Activated CD8-positive, alpha-beta memory T cell treated with anti-CD3 and anti-CD28 coated beads for 1 hour (primary cell): ENCODE measurements at places on chromosomes 12 and 14.

- DNase-seq, result no peak
Observed at GRCh38 chr12:102948941-102949352, 8.5 kb upstream of the ASCL1 start.

GRCh38 chr12:80966001-80966400, 28.3 kb upstream of the LIN7A start:
- no peak for DNase-seq

GRCh38 chr14:67068251-67068650, 121.0 kb upstream of the GARIN2 start:
- no peak for DNase-seq

DNA sequence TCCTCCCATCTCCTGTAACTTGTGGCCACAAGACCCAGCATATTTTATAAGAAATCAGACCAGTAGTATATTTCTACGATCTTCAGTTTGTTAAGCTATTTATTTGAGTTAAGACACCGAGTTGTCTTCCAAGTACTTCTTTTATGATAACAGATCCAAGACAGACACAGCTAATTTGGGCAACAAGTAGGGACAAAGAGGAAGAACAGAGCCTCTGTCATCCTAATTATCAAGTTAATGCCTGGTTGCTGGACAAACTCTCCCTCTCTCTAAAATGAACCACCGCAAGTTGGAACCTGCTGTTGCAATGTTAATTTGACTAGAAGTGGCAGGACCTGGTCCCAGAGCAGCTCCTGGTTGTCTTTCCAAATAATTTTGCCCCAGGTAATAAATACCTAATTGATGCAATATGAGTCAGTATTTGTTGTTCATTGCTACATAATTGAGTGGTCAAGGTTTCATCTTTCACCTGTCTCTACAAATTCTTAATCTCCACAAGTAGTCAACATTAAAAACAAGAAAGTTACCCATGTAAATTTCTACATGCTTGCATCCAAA, 323.7 kb downstream of the PAWR start:
- DNase-seq, result no peak

DNA sequence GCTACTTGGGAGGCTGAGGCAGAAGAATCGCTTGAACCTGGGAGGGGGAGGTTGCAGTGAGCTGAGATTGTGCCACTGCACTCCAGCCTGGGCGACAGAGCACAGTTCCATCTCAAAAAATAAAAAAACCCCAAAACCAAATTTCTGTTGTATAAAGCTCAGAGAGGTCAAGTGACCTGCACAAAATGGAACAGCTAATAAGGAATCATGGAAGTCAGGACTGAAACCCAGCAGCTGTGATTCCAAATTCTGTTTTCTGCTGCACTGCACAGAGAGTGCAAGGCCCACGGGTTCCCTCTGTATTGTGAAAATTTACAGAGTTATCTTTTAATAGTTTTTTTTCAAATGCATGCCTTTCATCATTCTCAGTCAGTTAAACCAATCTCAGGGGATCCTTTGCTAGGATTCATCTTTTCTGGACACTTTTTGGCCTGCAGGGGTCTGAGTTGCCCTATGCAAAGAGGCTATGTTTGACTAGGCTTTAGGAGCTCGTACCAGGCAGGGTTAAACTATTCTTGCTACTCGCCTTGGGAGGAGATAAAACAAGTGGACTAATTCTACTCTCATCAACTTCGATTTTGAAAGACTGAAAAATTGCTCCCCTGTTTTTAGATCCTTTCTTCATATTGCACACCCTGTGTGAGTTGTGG, 26.1 kb upstream of the AACS start:
- no peak for DNase-seq

- no peak for DNase-seq
Observed at GRCh38 chr14:103068351-103069073, 11.2 kb upstream of the CDC42BPB start.
